Articular chondrocyte of knee joint (primary cell): ENCODE measurements at places on chromosomes 2 and 18. TPM values are rescaled to one million over a fixed set of nuclear protein-coding genes. Genes with fewer than 3 reads are reported as not detected.

The NTSR2 gene
- not detected in 2 replicates for total RNA-seq

The CHST10 gene
- total RNA-seq: 6.4 and 9.3 TPM in 2 replicates

The SLC4A3 gene
- 3.6 and 3.8 TPM in 2 replicates for total RNA-seq

The RIT2 gene
- not detected in 2 replicates for total RNA-seq

The REG3A gene
- not detected in 2 replicates for total RNA-seq

The GULP1 gene
- 114 and 121 TPM in 2 replicates for total RNA-seq

The FOXD4L1 gene
- 0.11 and 0.26 TPM in 2 replicates for total RNA-seq

The SPP2 gene
- total RNA-seq: not detected in 2 replicates

The RBBP8 gene
- total RNA-seq: 27.2 and 42.2 TPM in 2 replicates

The TTC39C gene
- 29.0 and 31.5 TPM in 2 replicates for total RNA-seq

The GCKR gene
- total RNA-seq: 0.43 and 0.78 TPM in 2 replicates

The TUBB8B gene
- not detected in 2 replicates for total RNA-seq

The LOXHD1 gene
- not detected in 2 replicates for total RNA-seq

The C2orf78 gene
- total RNA-seq: not detected in 2 replicates
